ENCODE measurements at places on chromosomes 1 and 21. TPM values are rescaled to one million over a fixed set of nuclear protein-coding genes. Genes with fewer than 3 reads are reported as not detected.

FLG2 gene
- 1.7 TPM for total RNA-seq

BSND gene
- not detected for total RNA-seq

MATN1 gene
- total RNA-seq, result not detected

SCNM1 gene
- total RNA-seq, result 48.9 TPM

- DNase-seq, result no peak
These were observed 8.4 kb downstream of the SGIP1 start for GRCh38 chr1:66542314-66542713.

DNA sequence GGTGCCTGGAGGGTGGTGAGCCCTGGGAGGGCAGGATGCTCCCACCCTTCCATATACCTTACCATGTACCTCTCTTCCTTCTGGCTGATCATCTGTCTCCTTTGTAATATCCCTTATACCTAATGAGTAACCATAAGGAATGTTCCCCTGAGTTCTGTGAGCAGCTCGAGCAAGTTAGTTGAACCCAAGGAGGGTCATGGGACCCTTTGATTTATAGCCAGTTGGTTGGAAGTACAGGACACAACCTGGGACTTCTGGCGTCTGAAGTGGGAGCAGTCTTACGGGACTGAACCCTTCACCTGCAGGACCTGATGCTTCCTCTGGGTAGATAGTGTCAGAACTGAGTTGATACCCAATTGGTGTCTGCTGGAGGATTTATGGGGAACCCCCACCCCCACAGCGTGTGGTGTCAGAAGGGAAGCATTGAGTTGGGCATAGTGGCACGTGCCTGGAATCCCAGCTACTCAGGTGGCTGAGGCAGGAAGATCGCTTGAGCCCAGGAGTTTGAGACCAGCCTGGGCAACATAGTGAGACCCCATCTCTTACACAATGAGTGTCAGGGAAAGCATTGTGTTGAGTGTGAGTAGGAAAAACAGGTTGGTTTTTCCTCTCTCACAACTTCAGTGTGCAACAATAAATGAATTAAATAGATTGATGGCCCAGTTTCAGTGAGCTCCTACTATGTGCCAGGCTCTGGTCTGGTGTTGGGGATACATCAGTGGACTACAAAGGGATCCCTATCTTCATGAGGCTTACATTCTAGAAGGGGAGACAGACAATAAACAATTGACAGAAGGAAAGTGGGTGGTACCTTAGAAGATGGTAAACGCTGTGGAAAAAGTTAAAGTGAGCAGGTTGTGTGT, 16.0 kb downstream of the DNAJC16 start:
- DNase-seq, result no peak

GRCh38 chr1:198079432-198079951, 77.3 kb upstream of the NEK7 start:
- DNase-seq, result no peak

DNA sequence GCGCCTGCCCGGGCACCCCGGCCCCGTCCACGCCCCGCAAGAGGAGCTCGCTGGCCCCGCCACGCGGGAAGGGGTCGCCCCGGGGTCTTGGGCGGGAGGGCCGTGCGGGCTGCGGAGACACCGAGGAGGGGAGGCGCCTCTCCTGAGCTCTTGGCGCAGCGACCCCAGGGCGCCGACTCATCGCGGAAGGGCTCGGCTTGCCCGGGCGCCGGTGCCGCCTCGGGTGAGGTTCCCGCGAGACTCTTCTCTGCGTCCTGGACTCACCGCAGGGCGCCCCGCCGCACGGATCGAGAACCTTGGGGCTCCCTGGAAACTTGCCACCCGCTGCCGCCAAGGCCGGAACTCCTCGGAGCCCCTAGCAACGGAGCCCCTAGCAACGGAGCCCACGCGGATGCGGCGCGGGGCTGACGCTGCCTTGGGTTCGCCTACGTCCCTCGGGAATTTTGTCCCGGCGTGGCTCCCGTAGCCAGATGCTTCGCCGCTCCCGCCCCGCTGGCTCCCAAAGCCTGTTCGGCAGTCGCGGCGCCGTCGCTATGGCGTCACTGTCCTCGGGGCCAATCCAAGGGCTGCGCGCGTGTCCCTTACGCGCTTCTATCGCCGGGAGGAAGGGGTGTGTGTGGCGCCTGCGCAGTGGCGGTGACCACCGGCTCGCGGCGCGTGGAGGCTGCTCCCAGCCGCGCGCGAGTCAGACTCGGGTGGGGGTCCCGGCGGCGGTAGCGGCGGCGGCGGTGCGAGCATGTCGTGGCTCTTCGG, at the start of gene ATAD3A:
TSS of gene ATAD3A (plus strand) at position 630 of the 753 bp plus-strand sequence. CDS start at position 737, 107 bp downstream.
- DNase-seq, result peak; percentile 96

FOXD3 gene
- total RNA-seq, result not detected

MTF1 gene
- total RNA-seq, result 8.9 TPM

CCT3 gene
- total RNA-seq, result 138 TPM

CRYAA gene
- total RNA-seq, result not detected

- no peak for DNase-seq
These were observed 31.8 kb upstream of the DISC1 start for GRCh38 chr1:231594749-231595148.

GRCh38 chr1:84700070-84700469, 9.8 kb upstream of the SSX2IP start:
- DNase-seq, result peak; percentile 41
